GM12878 (cell line): ENCODE measurements at places on chromosomes 3 and 15. TPM values are rescaled to one million over a fixed set of nuclear protein-coding genes. Genes with fewer than 3 reads are reported as not detected.

Gene KLHL40
- total RNA-seq: not detected in 2 replicates

Gene KCNAB1
- not detected in 2 replicates for total RNA-seq

Gene EFCAB12
- 0.61 and 0.67 TPM in 2 replicates for total RNA-seq

Gene AADACL2
- total RNA-seq: not detected in 2 replicates

Gene PRSS50
- total RNA-seq: not detected in 2 replicates

Gene RARRES1
- total RNA-seq: 0.16 TPM in 1 of 2 replicates, not detected in the other

GRCh38 chr3:197794115-197794514, 3.1 kb downstream of the LRCH3 start:
- DNase-seq: no peak

DNA sequence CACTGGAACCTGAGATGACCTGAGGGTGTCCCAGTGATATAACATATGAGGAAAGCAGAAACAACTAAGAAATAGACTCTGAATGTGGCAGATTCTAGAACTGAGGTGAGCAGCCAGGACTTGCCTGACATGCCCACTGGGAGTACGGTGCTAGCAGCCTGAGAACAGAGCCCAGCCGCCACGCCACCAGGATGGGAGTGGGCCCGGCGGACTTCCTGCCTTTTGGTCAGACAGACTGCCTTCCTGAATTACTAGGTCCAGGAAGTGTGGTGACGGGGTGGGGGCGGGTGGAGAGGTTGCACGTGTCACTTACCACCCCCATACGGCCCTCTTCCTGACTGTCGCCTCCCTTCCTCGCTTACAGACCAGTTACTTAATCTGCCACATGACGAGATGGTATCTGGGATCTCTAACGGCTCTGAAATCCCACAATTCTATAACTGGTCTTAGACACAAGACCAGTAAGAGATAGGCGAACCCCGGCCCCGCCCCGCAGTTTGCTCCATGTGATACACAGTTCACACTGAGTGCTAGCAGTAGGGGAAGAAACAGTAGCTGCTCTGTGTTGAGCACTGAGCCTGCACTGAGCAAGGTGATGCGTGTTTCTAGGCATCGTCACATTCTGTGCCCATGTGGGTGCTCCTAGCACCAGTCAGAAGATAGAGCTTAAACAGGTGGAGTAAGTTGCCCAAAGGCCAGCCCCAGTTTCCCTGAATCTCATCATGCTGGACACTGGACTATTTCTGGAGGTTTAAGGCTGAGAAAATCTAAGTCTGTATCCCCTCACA, 95.7 kb downstream of the CPN2 start:
- peak; percentile 11 for DNase-seq

- peak; percentile 12 for DNase-seq
These were observed 55.0 kb downstream of the TMEM39A start for GRCh38 chr3:119408243-119408950.

DNA sequence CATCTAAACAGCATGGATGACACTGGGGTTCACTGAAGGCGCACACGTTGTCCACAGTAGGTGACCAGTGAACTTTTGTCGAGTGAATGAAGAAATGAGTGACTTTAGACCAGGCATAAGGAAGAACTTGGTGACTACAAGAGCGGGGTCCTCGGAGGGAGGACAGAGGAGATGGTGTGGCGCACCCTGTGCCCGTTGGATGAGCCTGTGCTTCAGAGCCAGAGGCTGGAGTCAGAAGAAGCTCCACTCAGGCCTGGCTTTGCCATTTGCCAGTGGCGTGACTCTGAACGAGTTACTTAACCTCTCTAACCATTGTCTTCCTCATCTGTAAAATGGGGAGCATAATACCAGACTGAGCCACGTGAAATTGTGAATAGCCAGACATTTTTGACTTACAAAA, 42.2 kb downstream of the MUC4 start:
- DNase-seq: no peak

DNA sequence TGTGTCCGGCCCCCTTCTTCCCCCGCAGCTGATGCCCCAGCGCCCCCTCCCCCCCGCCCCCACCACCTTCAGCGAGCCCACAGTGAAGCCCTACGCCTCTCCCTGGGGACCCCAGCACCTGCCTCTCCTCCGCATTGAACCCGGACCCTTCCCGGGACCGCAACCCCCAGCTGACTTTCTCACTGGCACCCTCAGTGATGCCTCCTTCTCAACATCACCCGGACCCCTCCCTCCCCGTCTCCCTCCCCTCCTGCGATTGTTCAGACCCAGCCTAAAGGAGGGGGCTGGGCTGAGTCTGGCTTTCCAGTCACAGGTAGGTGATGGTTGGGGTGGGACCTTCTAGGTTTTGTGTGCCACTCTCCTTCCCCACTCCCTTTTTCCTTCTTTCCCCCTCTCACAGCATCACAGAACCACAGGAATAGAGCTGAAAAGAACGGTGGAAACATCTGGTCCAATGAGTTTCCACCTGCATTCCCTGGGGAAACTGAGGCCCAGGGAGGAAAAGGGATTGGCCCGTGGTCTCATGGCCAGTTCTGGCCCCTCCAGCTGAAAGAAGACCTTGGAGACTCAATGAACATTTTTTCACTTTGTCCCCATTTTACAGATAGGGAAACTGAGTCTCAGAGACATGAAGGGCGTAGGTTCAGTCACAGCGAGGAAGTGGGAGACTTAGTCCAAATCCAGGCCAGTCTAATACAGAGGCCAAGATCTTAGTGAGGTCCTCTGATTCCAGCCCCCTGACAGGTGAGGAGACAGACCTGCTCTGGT, 828 bp downstream of the CAND2 start:
- DNase-seq: no peak

DNA sequence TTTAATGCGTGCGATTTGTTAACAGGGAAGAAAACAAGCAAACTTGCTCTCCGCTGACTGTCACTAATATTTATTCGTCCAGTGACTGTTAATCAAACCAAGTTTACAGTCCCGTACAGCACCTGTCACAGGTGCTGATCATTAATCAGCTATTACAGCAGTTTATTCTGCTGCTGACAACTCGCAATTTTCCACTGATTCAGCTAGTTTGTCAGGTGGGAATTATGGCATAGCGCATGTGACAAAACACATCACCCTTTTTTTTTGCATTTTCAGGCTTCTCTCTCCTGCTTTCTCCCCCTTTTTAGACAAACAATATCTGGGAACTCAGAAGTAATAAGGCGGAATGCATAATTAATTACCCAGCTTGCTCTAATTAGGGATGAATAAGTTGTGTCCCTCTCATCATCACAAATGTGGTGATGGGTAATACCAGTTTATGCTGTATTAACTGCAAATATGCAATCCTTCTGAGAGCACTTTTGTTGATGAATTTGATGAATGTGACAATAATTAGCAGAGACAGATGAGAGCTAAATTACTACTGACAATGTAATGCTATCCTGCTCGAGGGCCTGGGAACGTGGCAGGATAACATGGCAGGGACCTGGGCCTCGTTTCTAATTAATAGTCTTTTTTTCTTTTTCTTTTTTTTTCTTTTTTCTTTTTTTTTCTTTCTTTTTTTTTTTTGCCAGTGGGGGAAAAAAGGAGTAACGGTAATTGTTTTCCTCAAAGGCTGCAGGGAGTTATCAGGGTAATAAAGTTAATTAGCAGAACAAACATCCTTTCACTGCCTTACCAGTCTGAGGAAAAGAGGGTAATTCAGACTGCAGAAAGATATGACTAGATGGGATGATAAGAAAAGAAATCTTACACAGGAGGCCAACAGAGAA, 150.3 kb upstream of the SOX2 start:
- no peak for DNase-seq

DNA sequence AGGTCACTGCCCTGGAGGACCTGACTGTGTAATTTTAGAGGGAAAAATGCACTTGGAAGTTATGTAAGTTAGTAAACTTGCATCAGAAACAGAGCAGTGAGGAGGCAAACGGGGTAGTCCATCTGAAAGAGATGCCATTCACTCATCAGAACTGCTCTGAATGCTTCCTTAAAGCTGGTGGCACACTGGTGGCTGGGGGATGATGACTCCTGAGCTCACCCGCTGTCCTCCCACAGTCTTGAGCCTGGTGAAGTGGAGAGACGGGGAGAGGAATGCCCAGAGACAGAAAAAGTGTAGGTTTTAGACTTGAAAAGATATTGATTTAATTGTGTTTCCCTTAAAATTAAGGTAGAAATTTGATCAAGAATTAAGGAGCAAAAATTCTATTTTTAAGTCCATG, 46.5 kb upstream of the LARS2 start:
- DNase-seq: no peak

DNA sequence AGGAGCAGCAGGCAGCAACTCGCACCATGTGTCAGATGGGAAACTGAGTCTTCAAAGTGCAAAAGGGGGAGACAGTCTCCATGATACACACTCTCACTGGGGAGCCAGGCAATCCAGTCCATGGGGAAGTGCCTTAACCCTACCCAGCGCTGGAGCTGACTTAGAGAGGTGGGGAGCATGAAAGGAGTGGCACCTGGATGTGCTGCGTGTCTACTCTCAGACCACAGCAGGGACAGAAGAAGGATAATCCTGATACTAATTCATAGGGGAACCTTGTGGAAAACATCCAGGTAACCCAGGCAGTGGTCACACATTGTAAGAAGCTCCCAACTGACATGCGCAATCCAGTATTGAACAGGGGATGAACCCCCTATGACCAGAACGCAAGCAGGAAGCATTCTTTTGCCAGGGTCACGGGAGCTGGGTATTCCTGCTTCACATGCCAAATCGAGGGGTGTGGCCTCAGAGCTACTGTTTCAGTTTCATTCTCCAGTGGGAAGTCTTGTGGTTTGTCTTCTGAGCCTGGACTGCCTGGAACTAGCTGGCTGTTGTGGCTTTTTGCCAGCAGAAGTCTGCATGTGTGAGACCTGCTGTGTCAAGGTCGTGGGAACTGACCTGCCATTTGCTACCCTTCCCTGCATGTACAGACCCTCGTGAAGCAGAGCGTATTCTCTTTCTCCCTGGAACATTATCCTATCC, 367.6 kb upstream of the NDN start:
- no peak for DNase-seq

DNA sequence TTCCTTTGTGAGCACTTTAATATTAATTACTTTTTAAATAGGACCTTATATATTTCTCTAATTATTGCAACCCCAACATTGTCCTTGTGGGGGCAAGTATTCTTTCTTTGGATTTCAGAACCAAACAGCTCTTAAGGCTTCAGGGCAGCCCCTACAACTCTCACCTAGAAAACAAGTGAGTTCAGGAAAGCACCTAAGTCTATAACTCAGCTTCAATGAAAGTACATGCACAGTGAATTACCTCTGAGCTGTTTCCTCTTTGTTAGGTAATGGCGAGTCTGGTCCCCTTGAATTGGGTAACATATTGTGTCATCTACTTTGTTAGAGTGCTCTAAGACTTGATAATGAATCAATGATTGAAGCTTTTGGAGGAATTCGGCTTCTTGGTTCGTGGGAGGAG, 545.7 kb downstream of the NLGN1 start:
- DNase-seq: no peak

DNA sequence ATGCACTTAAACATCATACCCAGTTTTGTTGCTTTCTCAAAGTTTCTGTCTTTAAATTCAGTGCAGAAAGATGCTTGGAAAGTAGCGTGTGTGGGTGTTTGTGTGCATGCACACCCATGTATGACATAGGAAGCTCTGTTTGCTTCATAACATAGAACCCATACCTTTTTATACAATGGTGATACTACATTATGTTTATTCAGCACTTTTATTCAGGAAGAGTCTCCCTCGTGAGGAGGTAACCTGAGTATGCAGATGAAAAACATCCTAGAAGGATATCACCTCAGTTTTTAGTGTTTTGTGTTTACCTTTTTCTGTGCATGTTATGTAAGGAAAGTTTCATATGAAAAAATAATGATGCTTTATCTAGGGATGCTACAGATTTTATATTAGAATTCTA, 111.2 kb downstream of the SST start:
- DNase-seq: no peak

DNA sequence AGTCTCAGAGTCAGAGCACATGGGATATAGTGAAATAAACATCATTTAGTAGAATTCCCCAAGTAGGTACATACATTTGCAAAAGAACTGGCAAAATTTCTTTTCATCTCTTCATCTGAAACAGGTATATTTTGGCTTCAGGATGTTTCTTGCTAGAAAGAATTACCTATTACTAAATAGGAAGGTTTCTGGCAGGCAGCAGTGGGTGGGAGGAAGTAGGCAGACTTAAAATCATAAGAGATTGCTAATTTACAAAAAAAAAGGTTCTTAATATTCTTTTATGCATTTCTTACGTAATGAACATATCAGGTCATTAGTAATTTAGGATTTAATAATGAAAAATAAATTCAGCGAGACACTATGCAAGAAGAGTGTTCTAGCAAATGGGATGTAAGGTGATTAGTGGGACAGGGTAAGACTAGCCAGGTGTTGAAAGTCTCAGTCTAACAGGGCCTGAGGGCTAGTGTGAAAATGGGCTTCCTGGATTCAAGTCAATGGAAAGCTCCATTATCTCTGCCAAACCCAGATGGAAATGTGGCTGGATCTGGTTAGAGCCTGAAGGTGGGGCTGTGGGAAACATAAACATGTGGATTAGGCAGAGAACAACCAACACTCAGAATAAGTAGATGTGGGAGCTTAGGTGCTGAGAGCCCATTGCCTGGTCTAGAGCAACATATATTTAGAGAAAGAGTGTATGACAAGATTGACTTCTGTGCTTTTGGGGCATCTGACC, 127.4 kb upstream of the FEZF2 start:
- DNase-seq: no peak

DNA sequence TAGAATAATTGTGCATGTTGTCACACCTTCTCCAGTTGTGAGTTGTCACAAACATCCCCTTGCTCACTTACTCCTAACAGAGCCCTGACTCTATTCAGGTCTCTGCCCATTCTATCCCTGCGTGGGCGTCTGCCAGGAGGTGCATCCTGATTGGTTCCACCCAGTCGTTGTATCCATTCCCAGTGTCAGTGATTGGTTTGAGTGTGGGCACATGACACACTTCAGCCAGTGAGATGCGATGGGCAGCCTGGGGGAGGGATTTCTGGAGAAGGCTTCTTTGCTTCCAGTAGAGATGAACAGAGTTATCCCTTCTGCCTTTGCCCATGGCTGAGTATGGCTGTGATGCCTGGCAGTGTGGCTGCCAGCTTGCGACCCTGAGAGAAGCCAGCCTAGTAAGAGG, 18.7 kb downstream of the PXYLP1 start:
- DNase-seq: no peak
